ENCODE measurements at places on chromosomes 6 and 20. TPM values are rescaled to one million over a fixed set of nuclear protein-coding genes. Genes with fewer than 3 reads are reported as not detected.

DNA sequence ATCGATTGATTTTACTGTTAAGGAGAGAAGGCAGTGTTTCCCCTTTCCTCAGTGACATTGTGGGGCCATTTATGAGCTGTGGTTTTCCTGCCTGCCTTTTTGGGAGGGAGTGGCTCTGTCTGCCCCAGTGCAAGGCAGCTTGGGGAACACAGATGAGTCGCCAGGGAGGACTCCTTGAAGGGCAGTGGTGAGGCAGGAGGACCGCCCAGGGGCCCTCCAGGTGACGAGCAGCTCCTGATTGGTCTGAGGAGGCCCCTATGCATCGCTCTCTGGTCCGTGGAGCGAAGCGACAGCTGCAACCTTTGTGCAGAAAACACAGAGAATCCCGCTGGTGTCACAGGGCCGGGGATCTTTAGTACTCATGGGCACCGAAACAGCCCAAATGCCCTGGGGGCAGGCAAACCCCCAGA lies 100.3 kb downstream of the TMEM242 start:
- DNase-seq: no peak

DNA sequence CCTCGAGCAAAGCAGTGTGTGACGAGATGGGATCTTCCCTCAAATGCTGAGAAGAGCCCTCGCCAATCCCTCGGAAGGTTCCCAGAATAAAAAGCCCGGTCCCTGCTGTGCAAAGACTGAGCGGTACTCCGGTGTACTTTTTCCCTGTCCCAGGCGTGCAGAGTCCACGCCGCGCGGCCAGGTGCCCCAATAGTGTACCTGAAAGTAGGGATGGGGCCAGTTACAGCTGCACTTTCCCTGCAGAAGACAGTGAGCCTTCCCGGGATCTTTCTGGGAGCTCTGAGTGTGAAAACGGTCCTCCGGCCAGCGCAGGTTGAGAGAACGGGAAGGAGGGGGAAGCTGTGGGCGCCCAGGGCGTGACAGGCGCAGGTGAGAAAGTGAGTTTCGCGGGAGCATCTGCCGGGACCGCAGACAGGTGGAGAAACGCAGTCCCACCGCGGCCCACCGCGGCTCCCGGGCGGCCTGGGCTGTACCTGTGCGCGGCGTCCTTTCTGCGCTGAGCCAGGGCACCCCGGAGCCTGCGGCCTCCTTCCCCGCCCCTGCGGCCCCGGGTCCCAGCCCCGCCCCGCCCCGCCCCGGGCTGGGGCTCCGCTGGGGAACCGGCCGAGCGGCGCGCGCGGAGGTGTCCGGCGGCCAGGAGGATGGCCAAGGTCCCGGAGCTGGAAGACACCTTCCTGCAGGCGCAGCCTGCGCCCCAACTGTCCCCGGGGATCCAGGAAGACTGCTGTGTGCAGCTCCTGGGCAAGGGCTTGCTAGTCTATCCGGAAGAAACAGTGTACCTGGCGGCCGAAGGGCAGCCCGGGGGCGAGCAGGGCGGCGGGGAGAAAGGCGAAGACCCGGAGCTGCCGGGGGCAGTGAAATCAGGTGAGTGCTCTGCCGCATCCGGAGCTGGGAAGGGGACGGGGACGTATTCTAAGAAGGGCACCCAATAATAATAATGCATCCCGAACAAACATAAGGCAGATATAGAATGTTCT lies at the start of gene RFX6:
RFX6 (plus strand) TSS at position 608 of the 977 bp plus-strand sequence; CDS start at position 642, 34 bp downstream.
- no peak for DNase-seq

DNA sequence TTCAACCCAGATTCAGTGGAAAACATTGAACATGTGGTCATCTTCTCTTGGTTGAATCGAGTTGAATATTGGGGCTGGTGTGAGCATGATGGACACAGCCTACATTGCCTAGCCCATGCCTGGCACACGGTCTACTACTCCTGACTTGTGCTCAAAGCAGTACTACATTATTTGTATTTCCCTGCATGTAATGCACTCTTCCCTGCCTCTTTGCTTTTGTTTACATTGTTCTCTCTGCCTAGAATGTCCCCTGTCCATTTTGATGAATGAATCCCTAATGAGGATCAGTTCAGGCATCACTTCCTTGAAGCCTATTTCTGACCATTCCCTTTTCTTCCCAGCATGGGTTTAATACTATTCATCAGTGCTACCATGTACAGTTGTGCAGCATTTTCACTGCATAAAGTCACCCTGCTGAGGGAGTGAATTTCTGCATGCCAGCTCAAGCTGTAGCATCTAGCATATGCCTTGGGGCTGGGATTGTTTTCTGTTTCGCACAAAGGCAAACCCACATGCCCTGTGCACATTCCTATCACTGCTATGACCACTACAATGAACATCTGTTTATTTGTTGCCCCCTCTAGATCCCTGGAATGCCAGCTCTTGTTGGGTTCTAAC lies 75.3 kb upstream of the CCN6 start:
- no peak for DNase-seq

DNA sequence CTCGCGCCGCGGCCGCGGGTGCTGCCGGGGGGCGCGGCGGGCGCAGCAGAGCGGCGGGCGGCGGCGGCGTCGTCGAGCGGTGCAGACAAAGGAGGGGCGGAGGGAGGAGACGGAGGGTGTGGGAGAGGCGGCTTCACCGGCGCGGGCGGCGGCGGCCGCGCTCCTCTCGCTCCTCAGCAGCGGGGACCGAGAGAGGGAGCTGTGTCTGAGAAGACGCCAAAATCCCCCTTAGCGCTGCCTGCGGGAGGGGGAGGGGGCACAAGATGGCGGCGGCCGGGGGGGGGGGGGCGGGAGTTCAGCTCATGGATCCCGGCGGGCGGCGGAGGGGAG lies 296 bp downstream of the ADNP start:
- DNase-seq: no peak

GRCh38 chr6:17448165-17448564 lies 54.8 kb downstream of the CAP2 start:
- DNase-seq: no peak

Gene EIF6
- 232 TPM for total RNA-seq

Gene PAX1
- not detected for total RNA-seq

Gene SAMD5
- total RNA-seq: not detected

Measured in activated T-helper 1 cell treated with anti-CD3 and anti-CD28 coated beads, Interleukin-12 subunit alpha, Interleukin-12 subunit beta, Interleukin-2, Interleukin-4 antibody, amounts not matched to agents 30 ng/mL and 10 ng/mL and 1 ng/mL, durations not matched to agents 14 hours and 24 hours and 36 hours (primary cell).